Activated CD4-positive, alpha-beta T cell treated with anti-CD3 and anti-CD28 coated beads for 24 hours (primary cell): ENCODE measurements at places on chromosomes 2 and 18.

DNA sequence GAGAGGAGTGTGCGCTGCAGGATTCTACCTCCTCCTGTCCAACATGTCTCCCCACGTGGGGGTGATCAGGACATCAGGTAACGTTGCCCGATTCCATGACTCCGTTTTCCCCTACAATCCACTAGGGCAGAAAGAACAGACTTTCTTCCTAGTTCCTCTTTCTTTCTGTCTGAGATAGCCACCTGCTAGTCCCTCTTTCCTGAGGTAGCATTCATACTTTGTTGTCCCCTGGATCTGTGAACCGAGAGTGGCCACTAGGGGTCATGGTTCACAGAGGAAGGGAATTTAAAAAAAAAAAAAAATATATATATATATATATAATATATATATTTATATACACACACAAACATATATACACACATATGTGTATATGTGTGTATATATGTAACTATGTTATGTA lies 210.0 kb upstream of the ZNF521 start:
- no peak for DNase-seq

GRCh38 chr2:216216951-216217903 lies 108.1 kb downstream of the XRCC5 start:
- no peak for DNase-seq

DNA sequence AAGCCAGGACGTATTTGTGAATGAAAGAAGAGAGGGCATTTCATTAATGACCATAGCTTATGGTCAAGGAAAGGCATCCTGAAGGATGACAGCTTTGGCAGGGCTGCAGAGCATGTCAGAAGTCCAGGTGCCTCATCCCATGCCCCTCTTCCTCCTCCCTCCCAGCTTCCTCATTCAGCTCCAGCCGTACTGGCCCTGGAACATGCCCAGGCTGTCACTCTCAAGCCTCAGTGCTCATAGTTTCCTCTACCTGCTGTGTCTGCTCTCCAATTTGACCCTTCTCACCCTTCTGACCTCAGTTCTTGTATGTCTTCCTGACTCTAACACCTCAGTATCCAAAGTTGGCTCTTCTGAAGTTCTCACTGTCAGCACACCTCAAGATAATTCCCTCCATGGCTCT lies 695.8 kb upstream of the HS6ST1 start:
- DNase-seq, result no peak

GRCh38 chr2:118638453-118638852 lies 209.0 kb downstream of the EN1 start:
- DNase-seq, result no peak

DNA sequence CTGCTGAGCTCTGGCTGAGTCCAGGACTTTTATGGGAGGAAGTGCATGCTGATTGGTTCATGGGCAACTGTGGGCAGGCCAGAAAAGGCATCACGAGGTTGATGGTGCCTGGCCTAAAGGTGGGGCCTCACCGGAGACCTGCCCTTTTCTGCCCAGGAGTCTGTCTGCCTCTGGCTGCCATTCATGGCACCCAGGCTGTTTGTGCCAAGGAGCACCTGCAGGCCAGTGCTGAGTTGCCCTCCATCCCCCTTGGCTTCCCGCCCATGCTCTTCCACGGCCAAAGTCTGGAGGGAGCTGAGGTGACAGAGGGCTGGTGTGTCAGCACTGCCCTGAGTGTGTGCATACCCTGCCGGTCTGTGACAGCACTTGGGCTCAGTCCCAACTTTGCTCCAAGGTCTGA lies 123.2 kb downstream of the PTH2R start:
- no peak for DNase-seq

DNA sequence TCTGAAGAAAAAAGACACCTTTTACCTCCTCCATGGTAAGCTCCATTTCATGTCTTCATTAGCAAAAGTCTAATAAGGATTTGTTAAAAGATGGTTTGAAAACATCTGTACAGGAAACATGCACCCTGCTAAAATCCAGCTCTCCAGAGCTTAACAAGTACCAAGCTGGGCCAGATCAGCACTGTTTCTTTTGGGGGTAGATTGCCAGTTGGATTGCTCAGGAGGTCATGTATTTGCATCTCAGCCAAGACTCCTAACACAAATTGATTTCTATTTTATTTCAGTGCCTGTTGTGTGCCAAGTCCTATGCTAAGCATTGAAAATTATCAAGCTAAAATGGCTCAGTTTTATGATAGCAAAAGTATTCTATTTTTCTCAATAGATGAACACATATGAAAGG lies 3.4 kb upstream of the TMEM182 start:
- DNase-seq, result no peak

GRCh38 chr2:27212626-27213471 lies 781 bp upstream of the SLC5A6 start:
- DNase-seq, result no peak

GRCh38 chr2:65608916-65609315 lies 176.5 kb upstream of the SPRED2 start:
- no peak for DNase-seq

DNA sequence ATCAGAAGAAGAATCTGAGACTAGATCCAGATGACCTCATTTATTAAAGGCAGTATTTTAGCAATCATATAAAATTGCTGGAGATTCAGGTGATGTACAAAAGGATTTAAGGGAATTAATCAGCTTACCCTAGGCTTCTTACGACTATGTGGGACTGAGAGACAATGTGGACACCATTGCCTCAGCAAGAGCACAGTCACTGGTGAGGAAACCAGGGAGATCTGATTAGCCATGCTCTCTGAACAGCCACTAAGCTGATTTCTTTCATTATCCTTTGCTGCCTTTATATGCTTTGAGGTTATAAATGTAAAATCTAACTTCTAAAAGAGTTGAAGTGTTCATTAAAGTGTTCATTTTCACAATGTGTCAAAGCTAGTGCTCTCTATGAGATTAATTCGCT lies 22.7 kb upstream of the GULP1 start:
- DNase-seq, result no peak

GRCh38 chr18:44795241-44795640 lies 114.6 kb downstream of the SETBP1 start:
- no peak for DNase-seq

DNA sequence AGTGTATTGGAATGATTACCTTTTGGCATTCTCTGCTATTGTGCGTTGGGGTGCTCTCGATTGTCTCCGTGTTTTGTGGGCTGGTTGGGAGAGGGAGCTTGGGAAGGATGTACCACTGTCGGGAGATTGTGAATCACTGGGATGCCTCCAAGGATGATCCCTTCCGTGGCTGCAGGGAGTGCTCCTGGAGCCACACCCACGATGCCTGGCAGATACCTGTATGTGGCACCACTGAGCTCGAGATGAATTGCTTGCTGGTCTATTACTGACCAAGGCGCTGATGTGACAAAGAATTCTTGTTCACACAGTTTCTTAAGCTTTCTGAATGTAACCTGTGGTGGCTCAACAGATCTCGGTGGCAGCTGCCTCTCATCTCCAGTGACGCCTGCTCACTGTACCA lies 159.7 kb upstream of the LHCGR start:
- no peak for DNase-seq

GRCh38 chr2:134839649-134840048 lies 1.2 kb downstream of the ACMSD start:
- no peak for DNase-seq

DNA sequence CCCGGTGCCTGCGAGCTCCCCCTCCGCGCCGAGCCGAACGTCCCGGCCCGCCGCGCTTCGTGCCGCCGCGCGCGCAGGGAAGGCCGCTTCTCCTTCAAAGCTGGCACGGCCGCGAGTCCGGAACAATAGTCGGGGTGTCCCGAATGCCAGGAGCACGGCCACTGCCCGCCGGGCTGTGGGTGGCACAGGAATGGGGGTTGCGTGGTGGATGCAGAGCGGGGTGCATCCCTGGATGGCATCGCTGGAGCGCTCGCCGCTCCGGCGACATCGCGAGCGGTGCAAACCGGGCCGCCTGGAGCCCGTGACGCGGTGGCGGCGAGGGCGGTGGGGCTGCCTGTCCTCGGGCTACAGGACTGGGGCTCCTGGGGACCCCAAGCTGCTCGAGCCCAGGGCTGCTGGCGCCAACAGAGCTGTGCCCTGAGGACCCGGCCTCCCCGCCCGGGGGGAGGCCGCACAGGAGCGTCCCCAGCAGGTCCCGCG lies 1.1 kb upstream of the SATB2 start:
- DNase-seq, result no peak

GRCh38 chr2:7825591-7826312 lies 856.1 kb upstream of the ID2 start:
- peak; percentile 30 for DNase-seq

DNA sequence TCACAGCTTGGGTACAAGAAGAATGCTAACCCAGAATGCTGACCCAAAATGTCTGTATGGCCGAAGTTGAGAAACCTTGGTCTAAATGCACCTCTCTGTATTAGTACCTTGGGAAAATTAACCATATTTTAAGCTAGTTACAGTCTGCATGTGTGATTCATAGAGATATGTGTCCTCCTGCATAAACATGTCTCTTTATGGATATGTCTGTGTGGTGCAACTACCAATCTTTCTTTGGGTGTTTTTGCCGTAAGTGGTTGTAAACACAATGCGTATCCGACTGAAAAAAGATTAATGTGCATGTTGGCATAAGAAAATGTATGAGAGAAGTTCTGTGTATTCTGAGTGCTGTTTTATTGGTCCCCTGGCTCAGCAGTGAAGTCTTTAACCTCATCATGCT lies 54.2 kb upstream of the GAREM2 start:
- DNase-seq, result no peak

DNA sequence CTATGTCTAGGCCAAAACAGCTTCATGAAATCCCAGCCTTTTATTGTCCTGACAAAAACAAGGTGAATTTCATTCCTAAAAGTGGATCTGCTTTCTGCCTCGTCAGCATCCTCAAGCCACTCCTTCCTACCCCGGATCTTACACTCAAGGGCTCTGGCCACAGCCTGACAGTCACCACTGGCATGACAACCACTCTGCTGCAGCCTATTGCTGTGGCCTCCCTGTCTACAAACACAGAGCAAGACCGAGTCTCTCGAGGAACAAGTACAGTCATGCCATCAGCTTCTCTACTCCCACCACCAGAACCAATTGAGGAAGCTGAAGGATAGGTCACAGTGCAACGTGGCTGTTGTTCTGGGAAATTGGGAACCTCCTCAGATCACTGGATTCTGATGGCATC lies 106.1 kb downstream of the ICA1L start:
- no peak for DNase-seq

DNA sequence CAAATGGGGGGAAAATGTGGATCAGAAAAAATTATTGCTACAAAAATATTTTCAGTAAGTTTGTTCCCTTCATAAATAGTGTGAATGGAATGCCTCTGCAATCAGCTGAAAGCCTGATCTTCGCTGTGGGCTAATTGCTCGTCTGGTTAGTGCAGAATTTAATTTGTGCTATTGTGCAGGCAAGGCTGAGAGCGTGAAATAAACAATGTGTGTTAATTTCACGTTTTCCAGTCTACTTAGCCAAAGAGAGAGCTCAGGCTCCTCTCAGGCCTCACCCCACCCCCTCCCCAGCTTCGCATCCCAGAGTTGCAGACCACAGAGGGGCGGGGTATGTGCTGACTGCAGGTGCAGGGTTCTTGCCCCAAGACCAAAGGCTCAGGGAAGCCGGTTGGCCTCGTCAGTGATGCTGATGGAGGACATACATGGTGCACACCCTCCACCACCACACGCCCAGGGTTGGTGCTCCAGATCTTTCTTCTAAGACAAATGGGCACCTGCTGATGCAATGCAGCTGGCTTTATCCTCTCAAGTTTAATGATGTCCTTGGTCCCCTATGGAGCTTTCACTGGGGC lies 302.6 kb upstream of the SLC14A2 start:
- DNase-seq, result no peak

DNA sequence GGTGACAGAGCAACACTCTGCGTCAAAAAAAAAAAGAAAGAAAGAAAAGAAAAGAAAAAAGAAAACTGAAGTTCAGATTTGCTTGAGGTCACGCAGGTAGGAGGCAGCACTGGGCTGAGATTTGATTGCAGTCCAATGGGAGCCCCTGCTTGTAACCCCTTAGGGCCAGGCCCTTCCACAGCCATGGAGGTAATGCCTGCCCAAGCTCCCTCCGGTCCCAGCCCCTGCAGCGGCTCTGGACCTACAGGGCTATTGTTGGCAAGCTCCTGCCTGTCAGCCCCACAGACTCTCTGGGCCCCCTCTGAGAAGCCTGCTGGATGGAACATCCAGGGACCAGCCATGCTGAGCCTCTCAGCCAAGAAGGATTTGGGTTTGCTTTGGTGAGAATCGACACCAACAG lies 12.2 kb downstream of the ZFP36L2 start:
- no peak for DNase-seq

- no peak for DNase-seq
Measured at GRCh38 chr2:235194351-235194750, 242.5 kb downstream of the SH3BP4 start.

GRCh38 chr2:206798000-206798399 lies 32.6 kb downstream of the FASTKD2 start:
- DNase-seq, result no peak

GRCh38 chr2:179561702-179562101 lies 297.1 kb upstream of the SESTD1 start:
- no peak for DNase-seq

GRCh38 chr18:45653090-45653489 lies 37.8 kb downstream of the SLC14A2 start:
- DNase-seq, result no peak

DNA sequence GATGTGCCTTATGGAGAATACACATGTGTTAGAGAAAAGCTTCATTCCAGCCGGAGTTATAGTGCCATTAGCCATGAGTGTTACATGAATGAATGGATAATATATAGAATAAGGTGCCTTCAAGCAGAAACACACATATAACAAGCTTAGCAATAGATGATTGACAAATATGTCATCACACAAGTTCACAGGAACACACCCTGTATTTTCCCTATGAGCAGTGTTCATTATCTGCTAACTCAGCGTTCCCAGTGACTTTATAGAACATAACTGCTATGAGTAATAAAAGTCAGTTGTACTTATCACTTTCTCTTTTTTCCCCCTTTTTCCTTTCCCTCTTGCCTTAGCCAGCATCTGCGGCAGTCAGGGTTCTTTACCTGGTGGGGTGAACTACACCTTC lies 65.1 kb downstream of the TIMM21 start:
- no peak for DNase-seq

DNA sequence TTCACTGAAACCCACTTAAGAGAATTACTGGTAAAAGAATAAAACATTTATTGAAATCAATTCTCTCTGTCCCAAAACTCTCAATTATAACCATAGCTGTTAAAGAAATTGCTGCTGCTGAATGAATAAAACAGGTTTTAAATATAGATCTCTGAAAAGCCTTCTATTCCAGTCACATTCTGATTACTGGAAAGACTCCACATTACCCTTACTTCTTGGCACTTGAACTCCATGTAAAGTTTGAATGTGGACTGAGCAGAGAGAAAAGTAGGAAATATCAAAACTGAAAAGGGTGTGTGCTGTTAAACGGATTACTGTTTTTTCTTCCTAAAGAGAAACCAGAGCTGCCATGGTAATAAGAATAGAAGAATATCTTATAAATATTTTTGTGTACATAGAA lies 655.3 kb upstream of the SETBP1 start:
- DNase-seq, result no peak

- no peak for DNase-seq
Measured at GRCh38 chr2:42191285-42192009, 22.3 kb downstream of the EML4 start.

GRCh38 chr18:59328683-59329082 lies 10.2 kb upstream of the CPLX4 start:
- no peak for DNase-seq

- no peak for DNase-seq
Measured at GRCh38 chr2:20110383-20110782, 59.0 kb upstream of the LAPTM4A start.
